ENCODE measurements at places on chromosomes 2 and 18. TPM values are rescaled to one million over a fixed set of nuclear protein-coding genes. Genes with fewer than 3 reads are reported as not detected.

The TTL gene
- total RNA-seq: 42.3 TPM

The CCDC148 gene
- not detected for total RNA-seq

The GRHL1 gene
- 1.0 TPM for total RNA-seq

The OSR1 gene
- not detected for total RNA-seq

The NFE2L2 gene
- total RNA-seq: 67.4 TPM

The EIF2AK2 gene
- total RNA-seq: 59.0 TPM

The DYNC2LI1 gene
- 7.4 TPM for total RNA-seq

The ANKRD29 gene
- 0.07 TPM for total RNA-seq

The KIF1A gene
- 0.41 TPM for total RNA-seq

The PIEZO2 gene
- not detected for total RNA-seq

The NTSR2 gene
- total RNA-seq: not detected

The TBR1 gene
- 0.05 TPM for total RNA-seq

Data from T-helper 2 cell treated with Interferon-gamma antibody and Interleukin-4, amounts not matched to agents 100 ng/mL and 5 ng/mL, for 36 hours (primary cell).